ENCODE measurements at places on chromosomes 3 and 15. TPM values are rescaled to one million over a fixed set of nuclear protein-coding genes. Genes with fewer than 3 reads are reported as not detected.

DNA sequence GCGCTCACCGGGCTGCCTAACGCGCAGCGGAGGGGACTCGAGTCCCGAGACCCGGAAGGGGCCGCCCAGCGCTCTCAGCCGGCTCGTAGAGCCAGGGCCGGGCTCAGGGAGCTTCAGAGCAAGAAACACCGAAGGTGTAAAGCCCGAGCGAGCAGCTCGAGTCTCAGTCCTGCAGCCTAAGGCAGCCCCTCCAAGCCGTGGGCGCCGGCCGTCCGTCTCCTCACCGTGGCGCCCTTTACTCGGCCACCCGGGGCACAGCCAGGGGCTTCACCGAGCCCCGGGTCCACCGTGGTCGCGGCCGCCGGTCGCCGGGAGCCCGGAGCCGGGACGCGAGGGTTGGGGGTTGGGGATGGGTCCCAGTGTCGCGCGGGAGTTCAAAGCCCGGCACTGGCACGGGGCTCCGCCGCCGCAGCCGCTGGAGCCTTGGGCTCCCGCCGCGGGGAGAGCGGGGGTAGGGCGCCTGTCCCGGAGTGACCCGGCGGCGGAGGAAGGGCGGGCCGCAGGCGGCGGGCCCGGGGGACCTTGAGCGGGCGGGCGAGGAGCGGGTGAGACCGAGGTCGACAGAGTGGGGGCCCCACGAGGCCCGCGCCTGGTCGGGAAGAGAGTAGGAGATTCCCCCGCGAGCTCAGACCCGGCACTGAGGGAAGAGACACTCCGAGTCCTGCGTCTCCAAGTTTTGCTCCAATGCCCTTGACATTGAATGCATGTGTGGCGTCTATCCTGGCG is 26.9 kb upstream of the THRB start:
- DNase-seq = peak; percentile 28

DNA sequence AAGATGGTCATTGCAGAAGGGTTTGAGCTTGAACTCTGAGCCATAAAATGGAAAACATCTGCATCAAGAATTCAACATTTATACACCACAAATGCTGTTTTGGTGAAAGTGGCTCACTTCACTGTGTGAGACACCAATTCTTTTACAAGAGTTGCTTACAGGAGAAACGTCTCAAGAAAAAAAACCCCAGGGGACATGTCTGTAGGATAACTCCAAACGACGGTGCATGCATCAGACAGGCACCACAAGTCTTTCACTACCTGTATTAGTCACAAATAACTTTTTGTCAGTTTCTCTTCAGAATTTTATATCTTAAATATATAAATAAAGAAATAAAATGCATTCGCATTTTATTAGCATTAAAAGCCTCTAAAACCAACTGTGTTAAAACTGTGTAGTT is 164.3 kb downstream of the EFHB start:
- DNase-seq = no peak

The GRIP2 gene
- 1.6 TPM for polyA plus RNA-seq

The USP50 gene
- polyA plus RNA-seq = not detected

The STRIT1 gene
- not detected for polyA plus RNA-seq

The GOLGA6L10 gene
- polyA plus RNA-seq = 2.1 TPM
